GM19239 (cell line): ENCODE measurements at places on chromosomes 1 and 21.

GRCh38 chr1:227401562-227402342, 83.5 kb upstream of the CDC42BPA start:
- no peak for DNase-seq

GRCh38 chr1:53144201-53144600, 1.8 kb upstream of the SLC1A7 start:
- no peak for DNase-seq

- no peak for DNase-seq
These were observed 71.0 kb downstream of the NENF start for GRCh38 chr1:212503714-212504113.

DNA sequence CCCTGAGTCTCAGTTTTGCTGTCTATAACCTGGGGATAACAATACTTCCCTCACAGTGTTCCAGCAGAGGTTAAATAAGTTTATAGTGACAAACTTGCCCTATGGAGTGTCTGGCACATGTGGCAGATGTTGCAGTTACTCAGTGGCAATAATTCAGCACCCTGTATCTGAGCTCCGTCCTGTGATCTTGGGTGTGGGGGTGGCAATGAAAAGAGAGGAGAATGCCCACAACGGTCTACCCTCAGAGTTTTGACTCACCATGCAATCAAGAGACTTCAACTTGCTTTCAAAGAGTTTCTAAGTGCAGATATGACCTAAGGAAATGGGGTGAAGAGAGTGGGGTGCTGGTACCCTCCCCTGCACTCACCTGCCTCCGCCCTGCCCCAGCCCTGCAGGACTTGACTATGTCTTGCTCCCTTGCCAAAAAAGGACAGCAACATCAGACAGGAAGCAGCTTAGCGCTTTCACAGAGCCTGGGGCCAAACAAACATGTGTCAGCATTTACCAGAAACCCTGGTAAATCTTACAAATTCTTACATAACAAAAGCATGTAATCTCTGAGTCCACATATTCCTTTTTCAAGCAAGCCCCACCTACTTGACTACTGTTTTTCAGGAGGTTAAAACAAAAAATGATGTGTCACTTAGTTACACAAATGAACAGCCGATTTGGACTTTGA, 185.1 kb upstream of the CAMK1G start:
- no peak for DNase-seq

DNA sequence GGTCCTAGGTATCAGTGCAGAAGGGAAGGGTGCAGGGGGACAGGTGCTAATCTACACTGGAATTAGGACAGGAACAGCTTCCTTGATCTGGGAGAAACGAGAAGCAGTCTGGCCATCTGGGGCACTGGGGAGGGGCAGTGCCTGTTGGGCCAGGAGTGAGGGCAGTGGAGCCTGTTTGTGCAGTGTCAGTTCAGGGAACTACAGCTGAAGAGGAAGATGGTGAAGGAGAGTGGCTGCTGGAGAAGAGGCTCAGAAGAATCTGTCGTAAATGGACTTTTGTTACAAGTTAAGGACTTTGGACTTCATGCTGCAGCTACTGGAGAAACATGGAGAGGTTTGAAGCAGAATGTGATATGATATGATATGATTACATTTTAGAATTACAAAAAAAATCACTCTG, 3.2 kb upstream of the TNFSF4 start:
- no peak for DNase-seq

DNA sequence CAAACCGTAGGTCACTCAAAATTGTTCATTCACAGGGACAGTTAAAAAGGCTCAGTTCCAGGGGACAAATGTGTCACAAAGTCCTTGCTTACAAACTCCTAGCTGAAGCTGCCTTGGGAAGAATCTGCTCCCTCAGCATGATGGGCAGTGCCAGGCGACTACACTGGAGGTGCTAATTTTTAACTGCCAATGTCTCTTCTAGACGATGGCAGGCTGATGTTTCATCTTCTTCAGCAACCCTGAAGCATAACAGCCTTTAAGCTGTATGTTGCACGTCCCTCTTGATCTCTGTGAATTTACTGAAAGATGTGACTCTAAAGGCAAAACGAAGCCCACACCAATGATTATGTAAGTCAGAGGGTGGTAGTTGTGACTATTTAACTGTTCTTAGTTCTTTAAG, 11.3 kb downstream of the COA7 start:
- DNase-seq: no peak

DNA sequence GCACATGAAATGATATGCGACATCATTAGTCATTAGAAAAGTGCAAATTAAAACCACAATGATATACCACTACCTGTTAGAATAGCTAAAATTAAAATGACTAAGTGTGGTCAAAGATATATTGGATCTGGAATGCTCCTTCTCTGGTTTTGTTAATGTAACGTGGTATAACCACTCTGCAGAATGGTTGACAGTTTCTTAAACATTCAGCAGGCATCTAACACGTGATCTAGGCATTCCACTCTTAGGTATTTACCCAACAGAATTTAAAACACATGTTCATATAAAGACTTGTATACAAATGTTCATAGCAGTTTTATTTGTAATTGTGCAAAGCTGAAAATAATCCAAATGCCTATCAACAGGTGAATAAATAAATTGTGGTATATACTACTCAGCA, 165.0 kb upstream of the PLXNA2 start:
- DNase-seq: no peak

DNA sequence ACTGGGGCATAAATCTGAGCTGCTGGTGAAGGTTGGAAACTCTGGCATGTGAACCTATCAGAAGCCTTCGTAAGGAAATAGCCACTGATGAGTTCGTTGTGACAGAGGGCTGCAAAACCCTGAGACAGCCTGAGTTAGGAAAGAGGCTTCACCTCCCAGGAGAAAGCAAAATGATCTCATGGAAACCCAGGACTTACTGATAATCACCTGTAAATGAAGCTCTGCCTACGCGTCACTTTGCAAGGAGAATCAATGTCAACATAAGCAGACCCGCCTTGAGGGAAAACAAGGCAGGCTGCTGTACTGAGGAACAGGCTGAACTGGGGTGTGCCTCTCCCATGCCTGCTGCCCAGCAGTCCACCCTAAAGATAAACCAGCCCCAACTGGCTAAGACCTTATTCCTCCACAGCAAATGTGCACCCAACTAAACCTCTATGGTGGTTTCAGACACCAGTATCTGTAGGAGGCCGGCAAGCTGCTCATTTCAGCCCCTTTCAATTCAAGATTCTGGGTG, 46.8 kb upstream of the SLC44A3 start:
- DNase-seq: no peak

- no peak for DNase-seq
These were observed 19.8 kb downstream of the SLC37A1 start for GRCh38 chr21:42533306-42533962.
